ENCODE measurements at places on chromosomes 4 and X.

- no peak for DNase-seq
These were observed 5.7 kb upstream of the SLC25A6 start for GRCh38 chrX:1397441-1398270.

GRCh38 chr4:85676850-85677590 lies 202.1 kb downstream of the ARHGAP24 start:
- no peak for DNase-seq

GRCh38 chr4:86810847-86811246 lies 38.3 kb downstream of the SLC10A6 start:
- no peak for DNase-seq

DNA sequence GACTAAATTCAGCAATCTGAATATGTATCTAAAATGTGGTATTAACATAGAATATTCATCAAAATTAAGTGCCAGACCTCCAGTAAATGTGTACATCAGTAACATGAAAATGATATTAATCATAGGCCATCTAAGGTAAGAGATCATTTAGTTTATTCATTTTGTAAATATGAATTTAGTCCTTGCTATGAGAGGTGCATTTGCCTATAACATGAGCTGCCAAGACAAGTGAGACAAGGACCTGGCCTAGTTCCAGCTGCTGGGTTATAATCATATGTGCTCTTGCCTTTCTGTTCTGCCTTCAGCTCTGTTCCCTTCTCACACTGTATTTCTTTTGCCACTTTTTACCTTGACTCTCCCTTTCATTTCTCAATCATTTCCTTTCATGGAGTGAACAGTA lies 160.0 kb downstream of the STIM2 start:
- no peak for DNase-seq

GRCh38 chrX:31546126-31546525 lies 474.3 kb upstream of the FTHL17 start:
- no peak for DNase-seq

DNA sequence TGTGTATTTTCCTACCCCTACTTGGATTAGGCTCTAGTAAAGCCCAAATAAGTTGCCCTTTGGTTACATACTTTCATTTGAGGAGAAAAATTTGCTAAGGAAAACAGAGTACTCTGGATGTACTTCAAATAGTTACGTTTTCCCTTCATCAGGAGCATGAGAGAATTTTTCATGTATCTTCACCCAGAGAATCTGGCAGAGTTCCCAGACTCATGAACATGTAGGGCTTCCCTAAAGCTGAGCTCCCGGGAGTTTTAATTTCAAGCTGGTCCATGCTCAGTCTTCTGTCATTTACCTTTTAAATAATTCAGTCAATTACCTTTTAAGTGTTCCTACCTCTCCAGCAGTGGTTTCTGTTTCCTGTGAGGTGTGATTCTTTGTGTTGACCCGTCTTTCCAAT lies 367.5 kb upstream of the GRID2 start:
- no peak for DNase-seq

- no peak for DNase-seq
These were observed 23.0 kb downstream of the GAB1 start for GRCh38 chr4:143359644-143360193.

- DNase-seq: no peak
These were observed 106.7 kb downstream of the GPM6A start for GRCh38 chr4:175705407-175705806.

- no peak for DNase-seq
These were observed 119.9 kb downstream of the ANK2 start for GRCh38 chr4:113169368-113169767.

GRCh38 chr4:88033309-88033708 lies 25.9 kb downstream of the PKD2 start:
- no peak for DNase-seq

GRCh38 chr4:101244349-101244748 lies 103.0 kb downstream of the PPP3CA start:
- no peak for DNase-seq

DNA sequence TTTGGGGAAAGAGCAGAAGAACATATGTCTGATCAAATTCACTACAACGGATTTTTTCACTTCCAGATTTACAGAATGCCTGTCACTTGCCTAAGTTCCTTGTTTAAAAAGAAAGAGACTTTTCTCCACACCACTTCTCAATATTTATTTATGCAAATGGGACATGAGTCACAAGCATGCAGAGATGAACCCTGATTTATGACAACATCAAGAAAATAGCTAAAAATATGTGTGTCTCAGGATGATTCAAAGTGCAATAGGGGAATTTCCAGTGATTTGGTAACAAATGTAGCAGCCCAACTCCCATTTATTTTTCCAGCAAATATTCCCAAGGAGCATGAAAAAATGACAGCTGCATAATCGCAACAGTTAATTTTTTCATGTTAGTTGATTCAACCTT lies 180.4 kb upstream of the FAT1 start:
- no peak for DNase-seq

DNA sequence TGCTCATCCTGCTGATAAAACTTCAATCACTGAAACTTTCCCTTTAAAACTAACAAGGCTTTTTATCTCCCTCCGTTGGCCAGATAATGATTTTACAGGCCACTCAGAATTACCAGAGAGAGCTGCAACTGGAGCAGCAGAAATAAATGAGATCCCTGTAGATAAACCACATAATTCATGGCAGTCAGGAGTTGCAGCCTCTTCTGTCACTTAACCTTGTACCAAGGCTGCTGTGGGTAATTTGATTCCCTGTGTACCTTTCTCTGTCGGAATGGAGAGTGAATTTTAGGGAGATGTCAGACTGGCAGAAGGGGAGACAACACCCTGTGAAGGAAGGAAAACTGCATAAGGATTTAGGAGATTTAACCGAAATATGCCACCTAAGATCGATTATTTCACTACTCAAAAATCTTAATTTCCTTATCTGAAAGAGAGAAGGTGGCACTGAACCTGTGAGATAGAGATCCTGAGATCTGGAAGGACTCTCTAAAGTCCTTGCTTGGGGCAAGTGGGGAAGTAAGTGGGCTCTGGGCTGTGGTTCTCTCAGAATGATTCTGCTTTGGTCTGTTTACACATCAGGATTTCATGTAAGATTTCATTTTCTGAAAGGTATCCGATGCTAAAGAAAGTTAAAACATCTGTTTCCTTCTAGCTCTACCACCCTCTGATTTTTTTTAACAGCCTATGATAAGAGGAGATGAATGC lies 14.3 kb upstream of the TSPAN5 start:
- DNase-seq: no peak

- no peak for DNase-seq
These were observed 137.0 kb downstream of the CPZ start for GRCh38 chr4:8729408-8730149.

- no peak for DNase-seq
These were observed 84.9 kb downstream of the BCOR start for GRCh38 chrX:40012868-40013265.

GRCh38 chr4:106629268-106629625 lies 260.7 kb upstream of the GIMD1 start:
- no peak for DNase-seq

GRCh38 chrX:147779173-147779572 lies 132.5 kb upstream of the FMR1 start:
- no peak for DNase-seq

GRCh38 chr4:145351922-145352321 lies 129.7 kb upstream of the SMAD1 start:
- DNase-seq: no peak

GRCh38 chrX:49988143-49988542 lies 65.7 kb downstream of the CLCN5 start:
- DNase-seq: no peak

GRCh38 chr4:125843947-125844346 lies 529.2 kb downstream of the FAT4 start:
- no peak for DNase-seq

DNA sequence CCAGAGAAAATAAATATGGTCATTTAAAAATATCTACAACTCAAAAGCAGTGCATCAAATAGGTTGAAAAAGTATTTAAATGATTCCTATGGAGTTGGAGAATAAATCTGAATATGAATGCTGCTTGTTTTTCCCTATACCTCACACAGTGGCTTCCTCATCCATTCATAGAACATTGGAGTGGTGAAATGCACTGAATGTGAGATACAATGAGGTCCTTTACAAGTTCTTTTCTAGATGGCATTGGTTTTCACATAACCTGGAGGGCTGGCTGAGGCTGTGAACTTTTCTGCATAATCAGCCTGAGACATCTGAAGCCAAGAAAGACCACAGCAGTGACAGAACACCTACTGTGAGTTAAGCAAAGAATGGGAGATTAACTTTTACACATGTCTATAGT lies 279.1 kb upstream of the NRK start:
- no peak for DNase-seq

DNA sequence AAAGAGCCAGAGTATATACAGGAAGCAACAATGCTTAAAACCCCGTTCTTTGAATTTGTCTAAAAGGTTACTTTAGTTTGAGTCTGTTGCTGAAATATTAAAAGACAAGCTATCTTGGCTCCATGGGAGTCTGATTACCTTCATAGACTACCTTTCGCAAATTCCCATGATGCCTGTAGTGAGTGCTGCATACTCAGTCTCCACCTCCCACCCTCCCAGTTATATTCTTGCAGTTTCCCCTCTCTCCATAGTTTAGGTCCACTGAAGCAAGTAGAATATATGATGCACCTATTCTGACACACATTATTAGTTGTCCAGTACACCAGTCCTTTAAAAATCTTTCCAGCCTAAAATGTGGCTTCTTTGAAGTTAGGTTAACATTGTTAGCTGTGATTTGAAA lies 2.4 kb downstream of the CNKSR2 start:
- DNase-seq: no peak

GRCh38 chr4:39032218-39033085 lies at the start of gene TMEM156:
TSS of gene TMEM156 (minus strand) at chr4:39032409. CDS start at chr4:39032313, 96 bp downstream.
- DNase-seq: peak; percentile 82

DNA sequence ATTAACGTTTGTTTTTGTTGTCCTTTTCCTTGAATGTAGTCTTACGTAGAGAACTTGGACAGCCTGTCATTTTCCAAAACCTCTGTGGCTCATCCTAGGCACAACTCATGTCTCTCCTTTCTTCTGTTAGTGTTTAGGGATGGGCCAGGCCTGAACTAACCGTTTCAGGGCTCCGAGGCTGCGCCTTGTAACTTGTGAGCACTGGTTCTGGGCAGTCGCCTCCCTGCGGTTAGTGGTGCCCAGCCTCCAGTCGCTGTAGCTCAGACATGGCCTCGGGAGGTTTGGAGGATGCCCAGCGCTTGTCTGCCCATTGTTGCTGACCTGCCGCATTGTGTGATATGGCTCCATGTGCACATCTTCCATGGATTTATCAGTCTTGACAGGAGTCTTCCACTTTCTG lies 32.8 kb downstream of the TMEM131L start:
- no peak for DNase-seq

DNA sequence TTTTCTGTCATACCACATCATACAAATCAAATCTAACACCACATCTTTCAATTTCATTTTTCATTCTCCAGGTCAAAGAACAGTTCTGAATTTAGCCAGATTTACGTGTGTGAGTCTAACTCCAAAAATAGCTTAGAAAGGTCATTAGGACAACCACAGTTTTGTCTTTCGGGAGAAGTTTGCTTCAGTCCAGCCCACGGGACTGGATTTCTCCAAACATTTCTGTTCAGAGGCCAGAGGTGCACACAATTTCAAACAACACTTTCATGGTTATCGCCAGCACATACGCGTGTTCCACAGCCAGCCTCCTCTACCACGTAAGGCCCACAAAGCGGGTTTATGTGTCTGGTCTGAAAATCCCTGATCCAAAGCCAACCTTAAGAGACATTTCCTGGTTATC lies 65.9 kb downstream of the VEGFC start:
- no peak for DNase-seq

- DNase-seq: no peak
These were observed 217.6 kb downstream of the SNCA start for GRCh38 chr4:89619206-89619962.

Measured in GM12878 (cell line).